NCI-H526 (cell line): ENCODE measurements at places on chromosomes 12 and 14.

DNA sequence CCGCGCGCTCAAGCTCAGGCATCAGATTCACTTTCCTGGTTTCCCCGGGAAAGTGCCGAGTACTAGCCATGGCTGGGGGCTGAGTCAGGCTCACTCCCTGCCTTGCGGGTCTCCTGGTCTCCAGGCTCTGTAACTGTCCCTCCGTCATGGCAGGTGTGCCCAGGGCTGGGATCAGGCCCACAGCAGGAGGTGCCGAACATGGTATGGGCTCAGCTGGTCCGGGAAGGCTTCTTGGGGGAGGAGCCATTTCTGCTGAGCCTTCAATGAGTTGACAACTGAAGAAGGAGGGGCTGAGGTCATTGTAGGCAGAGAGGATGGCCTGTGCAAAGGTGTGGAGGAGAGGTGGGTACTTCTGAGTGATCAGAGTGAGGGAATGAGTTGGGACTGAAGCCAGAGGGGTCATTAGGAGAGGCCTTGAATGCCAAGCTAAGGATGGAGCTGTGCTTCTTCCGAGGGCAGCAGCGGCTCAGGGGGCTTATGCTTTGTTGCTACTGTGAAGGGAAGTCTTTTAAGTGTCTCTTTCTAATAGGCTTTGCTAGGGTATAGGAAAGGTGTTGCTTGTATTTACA is 769 bp downstream of the EXOC3L4 start:
- DNase-seq: no peak

DNA sequence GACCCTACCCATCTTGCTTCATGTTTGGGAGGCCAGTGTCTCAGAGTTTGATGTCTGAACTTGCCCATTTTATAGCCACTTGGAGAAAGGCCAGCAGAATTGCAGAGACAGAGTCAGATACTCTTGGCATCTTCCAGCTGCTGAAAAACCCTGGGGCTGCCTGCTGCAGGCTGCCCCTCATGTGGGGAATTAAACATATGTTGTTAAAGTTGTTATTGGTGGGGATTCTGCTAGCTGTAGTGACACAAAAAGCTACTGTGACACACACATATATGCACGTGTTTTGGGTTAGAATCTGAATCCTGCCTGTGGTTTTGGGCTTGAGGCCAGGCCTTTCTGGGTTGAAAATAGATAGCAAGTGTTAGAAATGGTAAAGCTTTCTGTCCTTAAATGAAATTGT is 1288.4 kb downstream of the AACS start:
- DNase-seq: no peak

DNA sequence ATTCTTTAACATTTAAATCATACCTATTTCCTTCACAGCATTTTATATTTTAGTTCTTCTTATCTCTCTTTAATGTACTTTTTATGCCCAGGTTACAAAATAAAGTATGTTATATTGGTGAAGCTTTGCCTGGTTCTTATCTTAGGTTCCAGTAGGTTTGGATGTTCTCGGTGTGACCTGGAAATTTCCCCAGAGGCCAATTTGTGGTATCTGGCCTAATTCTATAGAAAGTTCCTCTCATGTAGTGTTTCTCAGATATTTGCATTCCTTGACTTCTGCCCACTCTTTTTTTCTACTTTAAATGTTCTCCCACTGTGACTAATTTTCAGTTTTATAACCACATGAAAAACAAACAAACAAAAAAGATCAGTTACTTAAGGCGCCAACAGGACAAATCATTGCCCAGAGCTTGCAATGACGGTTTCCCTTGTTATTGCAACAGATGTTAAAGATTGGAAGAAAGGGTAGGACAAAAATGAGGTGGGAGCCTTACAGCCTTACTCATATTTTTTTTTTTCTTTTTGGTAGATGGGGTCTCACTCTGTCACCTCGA is 41.2 kb upstream of the PPM1H start:
- no peak for DNase-seq

DNA sequence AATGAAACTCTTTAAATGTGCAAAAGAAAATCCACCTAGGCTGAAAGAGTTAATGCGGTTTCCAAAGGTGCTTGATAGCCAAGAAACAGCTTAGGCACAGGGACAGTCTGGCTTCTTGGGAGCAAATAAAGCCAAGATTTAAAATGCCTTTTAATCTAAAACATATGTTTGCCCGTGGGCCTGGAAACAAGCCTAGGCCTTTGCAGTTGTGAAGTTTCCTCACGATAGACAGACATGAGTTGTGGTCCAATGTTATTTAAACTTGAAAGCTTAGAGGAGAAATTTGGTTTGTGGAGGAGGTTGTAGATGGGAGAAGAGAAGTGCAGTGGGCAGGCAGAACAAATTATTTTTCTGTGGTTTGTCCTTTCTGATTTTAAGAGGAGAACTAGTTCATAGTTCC is 29.8 kb downstream of the PROX2 start:
- DNase-seq: no peak

DNA sequence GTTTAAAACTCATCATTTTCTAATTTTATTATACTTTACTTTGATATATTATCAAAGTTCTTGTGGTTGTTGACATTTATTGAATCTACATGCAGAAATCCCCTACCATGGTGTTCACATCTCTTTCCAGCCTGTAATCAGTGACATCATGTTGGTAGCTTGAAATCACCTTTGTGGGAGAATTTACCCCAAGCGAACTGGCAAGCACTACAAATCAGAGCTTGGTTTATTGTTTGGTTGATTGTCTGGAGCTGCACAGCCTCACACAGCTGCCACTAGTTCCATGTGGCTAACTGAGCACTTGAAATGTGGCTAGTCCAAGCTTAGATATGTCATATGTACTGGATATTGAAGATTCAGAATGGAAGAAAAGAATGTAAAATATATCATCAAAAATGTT is 15.4 kb upstream of the KRT5 start:
- no peak for DNase-seq

- DNase-seq: no peak
Observed at GRCh38 chr14:64444984-64445845, 20.1 kb upstream of the AKAP5 start.

DNA sequence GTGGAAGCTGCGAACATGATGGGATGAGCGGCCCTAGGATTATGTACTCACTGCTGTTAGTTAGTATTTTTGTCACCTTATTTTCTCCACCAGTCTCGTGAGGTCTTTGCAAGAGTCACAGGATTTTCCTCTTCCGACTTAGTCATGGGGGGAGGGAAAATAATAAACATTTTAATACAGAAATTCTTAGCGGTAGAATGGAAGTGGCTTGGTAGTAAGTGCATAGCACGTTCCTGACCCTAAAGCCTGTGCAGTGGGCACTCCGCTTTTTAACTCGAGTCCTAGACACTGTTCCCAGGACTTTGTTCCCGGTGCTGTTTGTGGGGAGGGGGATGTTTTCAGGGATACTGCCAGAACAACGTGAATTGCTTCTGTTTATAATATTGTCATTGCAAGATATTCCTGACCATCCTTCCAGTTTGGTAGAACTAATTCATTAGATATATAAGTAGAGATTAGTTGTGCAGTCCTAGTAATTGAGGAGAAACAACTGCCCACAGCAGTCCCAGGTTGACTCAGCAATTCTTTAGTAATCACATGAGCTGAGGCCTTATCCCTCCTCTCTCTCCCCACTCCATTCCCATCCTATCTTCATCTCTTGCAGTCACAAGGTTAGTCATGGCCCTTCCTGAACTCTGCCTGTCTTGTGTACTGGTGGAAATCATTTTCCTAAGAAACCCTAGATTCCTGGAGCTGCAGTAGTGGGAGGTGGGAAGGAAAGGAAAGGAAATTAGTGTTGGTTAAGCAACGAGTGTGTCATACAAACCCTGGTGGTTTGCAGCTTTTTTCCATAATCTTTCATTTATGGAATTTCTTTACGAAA is 799 bp downstream of the SLC38A6 start:
- no peak for DNase-seq

DNA sequence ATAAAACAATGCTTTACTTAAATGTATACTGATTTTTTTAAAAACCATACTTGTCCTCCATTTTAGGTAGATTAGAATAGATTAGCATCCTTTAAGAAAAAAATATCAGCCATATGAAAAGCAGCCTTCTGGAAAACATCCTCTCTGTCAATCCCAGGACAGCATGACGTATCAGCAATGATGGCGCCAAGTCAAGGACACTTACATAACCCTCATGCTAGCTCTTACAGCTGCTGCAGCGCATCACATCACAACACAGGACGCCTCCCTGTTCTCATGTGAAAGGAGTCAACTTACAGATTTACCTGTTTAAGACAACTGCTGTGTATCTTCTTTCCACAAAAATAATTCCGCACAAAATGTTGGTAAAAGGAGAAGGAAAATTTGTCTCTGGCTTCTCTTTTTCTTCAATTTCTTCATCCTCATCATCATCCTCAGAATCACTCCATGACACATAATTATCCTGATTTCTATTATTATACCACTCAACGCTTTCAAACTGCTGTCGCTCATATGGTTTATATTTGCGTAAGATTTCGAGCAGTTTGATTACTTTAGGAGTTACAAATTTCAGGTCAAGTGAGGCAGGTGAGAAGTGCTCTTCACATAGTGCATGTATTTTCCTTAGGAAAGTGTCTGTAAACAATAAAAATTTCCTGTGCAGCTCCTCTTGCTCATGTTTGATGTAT is 33.3 kb downstream of the DICER1 start:
- no peak for DNase-seq

DNA sequence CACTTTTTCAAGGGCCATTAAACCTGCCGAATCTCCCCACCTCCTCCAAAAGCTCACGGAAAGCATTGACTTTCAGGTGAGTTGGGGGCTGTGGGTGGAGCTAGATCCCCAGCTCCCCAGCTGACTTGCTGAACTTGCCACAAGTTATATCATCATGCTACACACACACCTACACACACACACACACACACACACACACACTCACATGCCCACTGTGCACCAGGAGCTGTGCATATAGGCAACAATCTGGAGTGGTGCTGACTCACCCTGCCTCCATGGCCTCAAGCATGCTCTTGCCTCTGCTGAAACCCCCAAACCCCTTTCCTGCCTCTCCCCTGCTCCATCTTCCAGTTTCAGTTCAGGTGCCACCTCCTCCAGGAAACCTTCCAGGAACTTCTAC is 26.1 kb downstream of the SERPINA3 start:
- no peak for DNase-seq

GRCh38 chr12:26836201-26836600 is 3.2 kb upstream of the ITPR2 start:
- no peak for DNase-seq

- DNase-seq: no peak
Observed at GRCh38 chr14:94450722-94451090, 1.9 kb downstream of the SERPINA11 start.

DNA sequence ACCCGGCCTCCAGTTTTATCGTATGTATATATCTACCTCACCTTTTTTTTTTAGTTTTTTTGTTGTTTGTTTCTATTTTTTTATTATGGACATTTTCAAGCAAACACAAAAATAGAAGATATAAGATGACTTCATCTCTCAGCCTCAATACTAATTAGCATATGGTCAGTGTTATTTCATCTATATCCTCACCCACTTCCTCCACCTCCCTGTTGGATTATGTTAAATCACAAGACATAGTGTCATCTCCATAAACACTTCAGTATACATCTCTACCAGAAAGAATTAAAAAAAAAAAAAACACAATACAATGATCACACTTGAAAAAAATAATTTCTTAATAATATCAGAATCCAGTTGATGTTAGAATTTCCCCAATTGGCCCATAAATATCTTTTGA is 34.9 kb downstream of the RAB35 start:
- DNase-seq: no peak

GRCh38 chr12:76519538-76519937 is 40.0 kb downstream of the OSBPL8 start:
- DNase-seq: no peak

- no peak for DNase-seq
Observed at GRCh38 chr12:79998554-79998953, 63.7 kb upstream of the PPP1R12A start.

- peak; percentile 71 for DNase-seq
Observed at GRCh38 chr12:112190231-112191025, 65.1 kb downstream of the TRAFD1 start.

- DNase-seq: no peak
Observed at GRCh38 chr14:100018482-100018881, 46.7 kb upstream of the EVL start.
